ENCODE measurements at places on chromosomes 5 and 9.

DNA sequence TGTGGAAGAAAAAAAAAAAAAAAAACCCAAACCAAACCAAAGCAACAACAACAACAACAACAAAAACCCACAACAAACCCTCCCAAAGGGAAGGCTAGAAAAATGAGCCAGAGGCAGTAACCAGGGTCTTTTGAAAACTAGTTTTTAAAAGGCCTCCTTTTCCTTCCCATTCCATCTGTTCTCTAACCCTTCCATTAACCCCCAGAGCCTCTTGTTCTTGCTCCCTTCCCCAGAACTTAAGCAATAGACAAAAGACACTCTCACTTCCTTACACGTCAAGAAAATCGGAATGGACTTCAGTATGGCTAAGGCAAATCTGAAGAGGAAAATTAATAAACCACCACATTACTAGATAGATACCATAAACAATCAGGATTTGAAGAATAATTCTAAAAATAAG, 292.8 kb downstream of the ARL15 start:
- DNase-seq = no peak

DNA sequence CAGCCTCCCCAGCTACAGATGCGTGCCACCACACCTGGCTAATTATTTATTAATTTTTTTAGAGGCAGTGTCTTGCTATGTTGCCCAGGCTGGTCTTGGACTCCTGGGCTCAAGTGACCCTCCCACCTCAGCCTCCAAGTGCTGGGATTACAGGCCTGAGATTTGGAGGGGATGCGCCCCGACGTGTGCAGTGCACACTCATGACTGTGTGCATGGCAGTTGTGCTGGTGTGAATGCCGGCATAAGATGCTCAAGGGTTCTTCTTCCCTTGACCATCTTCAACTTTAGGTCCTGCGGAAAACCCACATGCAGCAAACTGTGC, 3.5 kb upstream of the SLC34A1 start:
- DNase-seq = no peak

DNA sequence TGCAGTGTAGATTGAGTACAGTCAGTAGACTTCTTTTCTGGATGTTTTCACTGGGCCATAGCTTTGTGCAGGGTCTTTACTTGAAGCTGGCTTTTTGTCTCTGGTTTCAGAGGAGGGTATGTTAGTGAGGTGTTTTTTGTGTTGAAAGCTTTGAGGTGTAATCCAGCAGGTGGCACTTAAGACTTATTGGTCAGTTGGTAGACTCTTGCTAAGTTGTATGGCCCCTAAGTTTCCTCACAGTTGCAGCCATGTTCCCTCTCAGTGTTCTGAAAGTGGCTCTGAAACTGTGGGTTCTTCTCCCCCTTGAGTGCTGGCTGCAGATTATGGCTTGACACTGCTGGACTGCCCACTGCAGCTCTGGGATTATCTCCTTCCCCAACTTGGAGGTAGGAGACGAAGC, 55.7 kb upstream of the SLC44A1 start:
- no peak for DNase-seq

DNA sequence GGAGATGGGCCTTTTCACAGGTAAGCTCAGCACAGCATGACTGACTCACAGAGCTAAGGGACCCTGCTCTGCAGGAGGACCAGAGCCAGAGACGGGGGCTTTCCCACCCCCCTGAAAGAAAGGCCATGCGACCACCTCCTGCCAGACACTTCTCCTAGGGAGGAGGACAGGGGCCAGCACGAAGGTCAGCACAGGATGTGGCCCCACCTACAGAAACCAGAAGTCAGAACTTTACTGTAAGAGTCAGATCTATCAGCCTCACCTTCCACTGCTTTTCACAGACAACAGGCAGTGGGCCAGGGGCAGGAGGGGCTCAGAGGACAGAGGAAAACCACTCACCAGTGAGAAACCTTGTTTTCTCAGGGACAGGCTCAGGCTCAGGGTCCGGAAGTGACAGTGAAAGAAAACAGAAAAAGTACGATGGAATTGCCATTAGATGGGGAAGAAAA, 37.9 kb downstream of the CCNJL start:
- DNase-seq = no peak

DNA sequence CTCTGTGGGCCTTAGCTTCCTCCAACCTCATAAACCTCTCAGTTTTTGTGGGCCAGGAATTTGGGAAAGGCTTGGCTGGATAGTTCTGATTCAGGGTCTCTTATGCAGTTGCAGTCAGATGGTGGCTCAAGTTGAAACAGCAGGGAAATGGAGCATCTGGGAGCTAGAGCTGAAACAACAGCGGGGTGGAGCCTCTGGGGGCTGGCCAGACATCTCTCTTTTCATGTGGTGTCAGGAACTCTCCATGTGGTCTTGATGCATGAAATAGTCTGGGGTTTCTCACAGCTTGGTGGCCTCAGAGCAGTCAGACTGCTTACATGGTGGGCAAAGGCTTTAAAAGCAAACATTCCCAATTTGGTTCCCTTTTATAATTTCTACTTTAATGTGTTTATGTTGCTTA, 13.5 kb downstream of the ZNF346 start:
- no peak for DNase-seq

DNA sequence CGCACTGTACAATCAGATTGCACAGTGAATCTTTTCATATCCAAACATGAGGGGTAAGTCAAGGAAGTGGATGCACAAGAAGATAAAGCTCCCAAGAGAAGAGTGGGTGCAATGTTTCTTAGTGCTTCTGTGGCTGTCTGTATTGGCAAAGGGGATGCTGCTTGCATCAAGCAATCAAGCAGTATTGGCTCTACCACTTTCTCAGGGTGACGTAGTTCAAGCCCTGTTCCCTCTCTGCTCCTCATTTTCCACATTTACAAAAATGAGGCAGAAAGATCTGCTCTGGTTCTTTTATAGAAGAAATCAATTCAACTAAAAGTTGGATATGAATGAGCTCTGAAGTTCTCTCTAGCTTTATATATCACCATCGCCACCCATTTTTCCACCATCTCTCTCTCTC, 2.3 kb downstream of the TNFSF8 start:
- DNase-seq = no peak

DNA sequence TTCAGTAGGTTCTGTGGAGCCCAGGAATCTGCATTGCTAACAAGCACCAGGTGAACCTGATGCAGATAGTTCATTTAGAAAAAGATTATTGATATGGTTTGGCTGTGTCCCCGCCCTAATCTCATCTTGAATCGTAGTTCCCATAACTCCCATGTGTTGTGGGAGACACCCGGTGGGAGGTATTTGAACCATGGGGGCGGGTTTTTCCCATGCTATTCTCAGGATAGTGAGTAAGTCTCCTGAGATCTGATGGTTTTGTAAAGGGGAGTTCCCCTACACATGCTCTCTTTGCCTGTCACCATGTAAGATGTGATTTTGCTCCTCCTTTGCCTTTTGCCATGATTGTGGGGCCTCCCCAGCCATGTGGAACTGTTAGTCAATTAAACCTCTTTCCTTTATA, 212.0 kb downstream of the RAB3C start:
- DNase-seq = no peak

GRCh38 chr5:43638546-43638945, 35.6 kb downstream of the NNT start:
- DNase-seq = no peak

DNA sequence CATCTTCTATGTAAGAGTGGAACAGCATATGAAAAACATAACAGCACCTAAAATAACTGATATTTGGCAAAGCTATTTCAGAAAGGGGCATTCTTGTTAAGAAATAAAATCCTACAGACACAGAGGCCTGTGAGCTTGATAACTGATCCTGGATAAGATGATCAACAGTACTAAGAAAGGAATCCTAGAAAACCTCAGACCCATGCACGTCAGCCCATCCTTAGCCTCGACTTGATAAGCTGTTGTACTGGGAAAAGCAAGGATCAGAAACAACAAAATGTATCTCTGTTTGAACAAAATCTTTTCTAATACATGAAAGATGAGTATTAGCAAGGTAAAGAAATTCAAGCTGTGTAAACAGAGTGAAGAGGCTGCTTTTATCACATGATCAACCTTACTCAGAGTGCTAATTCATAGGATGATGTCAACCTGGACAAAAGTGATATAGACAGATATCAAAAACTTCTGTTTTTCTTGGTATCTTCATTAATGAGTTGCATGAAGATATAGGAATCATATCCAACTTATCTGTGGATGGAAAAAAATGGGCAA, 15.2 kb downstream of the LIFR start:
- DNase-seq = no peak

- no peak for DNase-seq
These were observed 381.6 kb downstream of the EFNA5 start for GRCh38 chr5:107289030-107289714.

DNA sequence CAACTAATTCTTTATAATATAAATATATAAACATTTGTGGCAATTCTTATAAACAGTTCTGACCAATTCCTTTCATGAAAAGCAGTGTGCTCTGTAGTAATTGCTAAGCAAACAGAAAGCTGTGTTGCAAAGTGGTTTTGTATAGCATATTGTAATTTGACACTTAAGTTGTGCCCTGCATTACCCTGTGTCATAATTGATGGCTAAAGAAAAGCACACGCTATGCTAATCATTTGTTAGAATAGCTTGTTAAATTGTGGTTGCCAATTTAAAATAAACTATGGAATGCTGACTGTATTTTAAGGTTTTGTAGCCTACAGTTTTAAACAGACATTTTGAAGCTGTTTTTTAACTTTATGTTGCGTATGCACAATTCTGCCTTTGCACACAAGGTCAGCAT, 140.0 kb downstream of the PBX3 start:
- DNase-seq = no peak

DNA sequence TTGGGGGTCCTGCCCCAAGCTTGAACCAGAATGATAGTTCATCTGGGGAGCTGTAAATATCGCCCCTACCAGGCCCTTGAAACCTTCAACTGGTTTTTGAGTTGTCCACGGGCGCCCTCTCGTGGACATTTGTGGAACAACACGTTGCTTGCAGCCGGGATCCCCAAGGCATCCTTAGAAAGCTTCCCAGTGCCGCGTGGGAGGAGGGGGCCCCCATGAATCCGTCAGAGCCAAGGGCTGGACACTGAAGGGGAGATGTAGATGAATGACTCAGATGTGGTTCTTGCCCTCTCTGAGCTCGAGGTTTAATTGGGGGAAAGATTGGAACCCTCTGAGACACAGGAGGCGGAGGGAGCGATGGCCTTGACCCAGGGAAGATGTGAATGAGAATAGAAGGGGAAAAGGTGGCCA, 31.8 kb upstream of the ORM1 start:
- peak; percentile 65 for DNase-seq

DNA sequence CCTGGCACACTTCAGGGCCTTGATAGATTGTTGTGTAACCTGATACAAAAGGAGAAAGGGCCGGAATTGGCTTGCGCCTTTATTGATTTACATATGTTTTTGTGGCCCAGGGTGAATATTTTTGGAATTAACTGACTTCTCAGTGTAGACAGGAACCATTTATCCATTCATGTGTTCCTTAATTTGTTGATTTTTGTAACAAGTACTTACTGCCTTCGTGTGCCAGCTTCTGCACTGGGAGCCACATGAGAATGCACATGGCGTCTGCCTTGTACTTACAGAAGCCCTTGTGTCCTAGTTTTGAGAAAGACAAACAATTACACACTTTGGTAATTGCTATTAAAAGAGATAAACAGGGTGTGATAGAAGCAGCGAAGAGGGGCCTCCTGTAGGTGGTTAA, 26.4 kb downstream of the EHMT1 start:
- no peak for DNase-seq

GRCh38 chr5:80346055-80346454, 26.3 kb downstream of the SPZ1 start:
- peak; percentile 21 for DNase-seq

DNA sequence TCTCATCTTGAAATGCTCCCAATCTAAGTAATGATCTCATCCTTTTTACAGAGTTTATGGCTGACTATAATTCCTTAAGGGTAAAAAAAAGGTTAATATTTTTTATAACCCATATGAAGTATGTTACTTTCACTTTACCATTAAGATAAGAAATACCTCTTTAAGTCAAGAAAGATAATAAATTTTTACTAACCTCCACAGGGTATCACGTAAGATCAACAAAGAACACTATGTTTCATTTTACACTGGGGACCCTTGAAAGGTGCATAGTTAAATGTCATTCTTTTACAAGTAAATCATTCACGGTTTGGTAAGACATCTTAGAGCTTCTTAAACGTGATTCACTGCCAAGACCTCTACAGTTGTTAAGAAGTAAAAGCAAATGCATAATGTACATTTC, 472.7 kb upstream of the CDH9 start:
- no peak for DNase-seq

DNA sequence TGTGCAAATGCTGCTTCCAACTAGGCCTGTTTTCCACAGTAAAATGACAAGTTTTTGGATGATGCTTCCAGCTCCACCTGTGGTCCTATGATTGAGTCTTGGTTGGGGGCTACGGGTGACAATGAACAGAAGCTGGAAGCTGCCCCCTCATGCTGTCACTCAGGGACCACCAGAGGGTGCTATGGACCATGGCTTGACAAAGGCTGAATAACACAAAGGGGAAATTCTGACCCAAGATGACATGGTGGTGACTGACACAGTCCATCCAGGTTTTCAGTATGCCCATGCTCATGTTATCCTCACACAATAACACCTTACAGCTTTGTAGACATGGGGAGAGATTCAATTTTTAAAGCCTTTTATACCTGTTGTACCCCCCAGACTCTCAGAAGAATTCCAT, 23.9 kb upstream of the SAP30L start:
- no peak for DNase-seq

DNA sequence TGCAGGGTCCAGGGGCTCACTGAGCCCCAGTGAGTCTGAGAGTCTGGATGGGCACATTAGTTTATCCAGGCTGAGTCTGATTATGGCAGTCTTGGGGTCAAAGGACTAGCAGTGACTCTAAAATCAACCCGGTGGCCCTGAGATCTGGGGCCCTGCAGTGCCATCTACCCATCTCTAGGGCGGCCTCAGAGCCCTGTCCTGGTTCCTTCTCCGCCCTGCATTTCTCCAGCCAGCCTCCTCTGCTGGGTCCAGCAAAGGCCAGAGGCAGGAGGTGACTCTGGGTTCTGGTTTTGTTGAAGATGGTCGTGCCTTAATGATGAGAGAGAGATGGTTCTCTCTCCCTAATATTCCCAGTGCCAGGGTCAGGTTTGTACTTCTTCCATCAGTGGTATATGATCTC, 15.0 kb downstream of the DCANP1 start:
- no peak for DNase-seq

DNA sequence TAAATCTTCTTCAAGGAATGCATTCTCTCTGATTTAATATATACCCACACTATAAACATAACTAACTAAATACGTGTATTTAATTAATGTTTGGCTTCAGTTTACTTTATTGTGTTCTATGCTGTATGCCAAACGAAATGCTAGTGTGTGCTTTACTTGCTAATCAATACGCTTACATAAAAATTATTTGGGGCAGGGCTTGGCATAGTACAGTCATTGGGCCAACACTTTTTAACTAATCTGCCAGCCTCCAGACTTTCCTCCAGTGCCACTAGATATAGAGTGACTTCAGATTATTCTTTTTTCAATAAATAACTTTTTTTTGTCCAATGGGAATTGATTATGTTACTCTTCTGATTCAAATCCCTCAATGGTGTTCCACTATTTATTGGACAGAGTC, 8.7 kb upstream of the CARNMT1 start:
- DNase-seq = no peak

DNA sequence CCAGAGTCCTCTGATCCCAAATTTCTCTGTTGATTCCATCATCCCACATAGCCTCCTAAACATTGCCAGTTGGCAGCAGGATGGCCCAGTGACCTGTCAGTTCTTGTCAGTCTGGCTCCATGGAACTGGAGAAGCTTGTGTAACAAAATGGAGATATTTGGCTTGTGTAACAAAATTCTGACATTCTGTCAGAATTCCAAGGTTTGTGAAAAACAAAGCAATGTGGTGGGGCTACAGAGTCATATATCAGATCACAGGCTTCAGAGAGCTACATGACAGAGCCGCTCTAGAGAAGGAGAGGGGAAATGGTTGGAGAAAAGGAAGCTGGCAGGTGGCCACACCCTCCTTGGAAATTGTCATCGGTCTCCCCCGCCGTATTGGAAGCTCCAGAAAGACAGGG, 75.4 kb upstream of the MAN2A1 start:
- no peak for DNase-seq

All from CD4-positive, alpha-beta T cell treated with Interleukin-15 for 4 hours (primary cell).